MCF 10A (cell line): ENCODE measurements at places on chromosomes 12 and 14. TPM values are rescaled to one million over a fixed set of nuclear protein-coding genes. Genes with fewer than 3 reads are reported as not detected.

DNA sequence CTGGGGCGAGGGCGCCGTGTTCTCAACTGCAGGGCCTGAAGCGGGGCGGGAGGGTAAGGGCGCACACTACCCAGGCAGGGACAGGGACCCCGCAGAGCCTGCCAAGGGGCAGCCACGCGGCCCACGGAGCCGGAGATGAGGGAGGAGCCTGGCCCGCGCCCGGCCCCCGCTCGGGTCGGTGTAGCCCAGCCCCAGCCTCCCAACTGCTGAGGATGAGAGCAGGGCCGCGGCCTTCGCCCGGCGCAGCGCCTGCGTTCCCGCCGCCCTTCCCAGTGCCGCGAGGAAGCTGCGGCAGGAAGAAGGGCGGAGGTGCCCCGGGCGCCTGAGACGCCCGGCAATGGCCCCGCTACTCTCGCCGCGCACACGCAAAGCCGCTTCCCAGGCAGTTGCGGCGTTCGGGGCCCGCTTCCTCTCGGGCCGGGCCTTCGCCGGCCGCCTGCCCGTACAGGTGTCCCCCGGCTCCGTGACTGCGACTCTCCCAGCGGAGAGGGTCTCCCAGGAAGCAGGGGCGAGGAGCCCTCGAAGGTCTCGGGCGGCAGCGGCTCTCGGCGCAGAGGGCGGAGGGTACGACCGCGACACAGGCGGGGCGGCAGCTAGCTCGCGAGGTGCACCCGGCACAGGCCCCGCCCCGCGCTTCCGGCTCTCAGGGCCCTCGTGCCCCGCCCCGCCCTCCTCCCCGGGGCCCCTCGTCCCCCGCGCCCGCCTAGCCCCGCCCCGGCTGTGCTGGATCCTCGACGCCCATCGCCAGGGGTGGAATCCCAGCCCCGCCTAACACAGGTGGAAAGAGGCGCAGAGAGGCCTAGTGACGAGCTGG, 24.8 kb upstream of the YY1 start:
- peak overlapping the region; percentile 61 for H3K4me3 ChIP-seq
- peak; percentile 92 for DNase-seq
- peak overlapping the region; percentile 88 for H3K27ac ChIP-seq
- no peaks in the 10 kb centered on the region for H3K27me3 ChIP-seq

DNA sequence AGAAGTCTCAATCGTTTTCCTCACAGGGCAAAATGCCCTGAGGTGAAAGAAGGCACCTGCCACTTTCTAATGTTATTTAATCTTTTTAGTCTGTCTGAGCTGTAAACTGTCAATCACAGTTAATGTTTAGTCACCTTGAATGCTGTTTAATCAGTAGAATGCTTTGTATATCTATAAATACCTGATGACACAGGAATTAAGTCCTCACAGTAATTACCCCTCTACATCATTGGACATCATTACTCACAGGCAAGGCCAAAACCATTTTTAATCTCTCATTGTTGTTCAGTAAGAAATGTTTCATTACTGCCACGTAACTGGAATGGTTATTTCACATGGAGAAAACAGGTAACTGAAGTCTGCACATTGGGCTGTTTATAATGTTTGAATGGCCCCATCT, 178.8 kb downstream of the EXOC5 start:
- peaks cover 34% of the 10 kb centered on the region for H3K27me3 ChIP-seq
- no peaks in the 10 kb centered on the region for H3K36me3 ChIP-seq
- no peak for DNase-seq

DNA sequence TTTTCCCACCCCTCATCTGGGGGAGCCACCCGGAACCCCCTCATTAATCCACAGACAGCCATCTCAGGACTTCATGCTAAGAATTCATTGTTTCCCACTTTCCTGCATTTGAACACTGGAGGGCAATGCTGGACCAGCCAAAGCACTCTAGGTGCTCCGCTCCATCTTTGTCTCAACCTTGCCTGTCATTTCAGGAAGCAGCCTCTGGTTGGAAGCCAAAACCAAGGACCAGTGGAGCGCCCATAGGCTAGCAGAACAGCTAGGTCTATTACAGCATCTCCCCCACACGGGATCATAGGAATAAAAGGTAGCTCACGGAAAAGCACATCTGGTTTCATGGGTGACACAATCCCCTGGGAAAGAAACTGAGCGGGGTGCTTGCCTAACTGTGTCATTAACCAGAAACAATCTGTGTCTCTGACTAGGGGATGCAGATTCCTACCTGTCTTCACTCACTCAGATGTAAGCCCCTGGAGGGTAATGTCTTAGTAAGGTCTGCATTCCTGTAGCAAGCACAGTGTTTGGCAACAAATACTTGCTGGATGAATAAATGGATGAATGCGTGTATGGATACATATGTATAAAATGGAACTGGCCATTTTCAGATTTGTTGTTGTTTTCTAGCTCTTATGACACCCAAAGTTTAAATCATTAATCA, 197.0 kb downstream of the DAD1 start:
- H3K36me3 ChIP-seq = no peaks in the 10 kb centered on the region
- no peak overlapping the region for H3K27ac ChIP-seq
- DNase-seq = peak; percentile 76
- H3K27me3 ChIP-seq = peaks cover 11% of the 10 kb centered on the region

DNA sequence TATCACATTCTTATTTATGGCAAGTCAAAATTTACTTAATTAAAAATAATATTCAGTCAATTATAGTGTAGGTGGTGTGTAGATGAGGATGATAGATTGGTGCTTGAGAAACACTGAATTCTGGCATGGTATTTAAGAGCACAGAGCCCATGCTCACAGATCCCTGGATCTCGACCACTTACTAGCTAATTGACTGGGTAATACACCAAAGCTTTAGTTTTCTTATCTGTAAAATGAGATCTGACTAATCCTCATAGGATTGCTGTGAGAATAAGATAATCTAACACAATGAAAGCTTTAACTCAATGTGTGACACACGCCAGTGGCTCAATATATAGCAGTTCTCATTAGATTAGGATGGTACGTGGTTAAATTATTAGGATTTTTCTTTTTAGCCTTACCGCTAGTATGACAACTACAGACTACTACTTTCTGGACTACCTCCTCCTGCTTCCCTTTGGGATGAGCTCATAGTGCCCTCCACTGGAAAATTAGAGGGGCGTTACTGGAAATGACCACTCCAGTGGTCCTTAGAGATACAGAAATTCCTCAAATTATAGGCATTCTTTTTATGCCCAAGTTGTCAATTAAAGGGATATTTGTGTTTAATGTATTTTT, 482.8 kb upstream of the TBX3 start:
- peak; percentile 25 for DNase-seq
- H3K4me3 ChIP-seq = no peak overlapping the region
- no peaks in the 10 kb centered on the region for H3K27me3 ChIP-seq
- no peaks in the 10 kb centered on the region for H3K36me3 ChIP-seq

DNA sequence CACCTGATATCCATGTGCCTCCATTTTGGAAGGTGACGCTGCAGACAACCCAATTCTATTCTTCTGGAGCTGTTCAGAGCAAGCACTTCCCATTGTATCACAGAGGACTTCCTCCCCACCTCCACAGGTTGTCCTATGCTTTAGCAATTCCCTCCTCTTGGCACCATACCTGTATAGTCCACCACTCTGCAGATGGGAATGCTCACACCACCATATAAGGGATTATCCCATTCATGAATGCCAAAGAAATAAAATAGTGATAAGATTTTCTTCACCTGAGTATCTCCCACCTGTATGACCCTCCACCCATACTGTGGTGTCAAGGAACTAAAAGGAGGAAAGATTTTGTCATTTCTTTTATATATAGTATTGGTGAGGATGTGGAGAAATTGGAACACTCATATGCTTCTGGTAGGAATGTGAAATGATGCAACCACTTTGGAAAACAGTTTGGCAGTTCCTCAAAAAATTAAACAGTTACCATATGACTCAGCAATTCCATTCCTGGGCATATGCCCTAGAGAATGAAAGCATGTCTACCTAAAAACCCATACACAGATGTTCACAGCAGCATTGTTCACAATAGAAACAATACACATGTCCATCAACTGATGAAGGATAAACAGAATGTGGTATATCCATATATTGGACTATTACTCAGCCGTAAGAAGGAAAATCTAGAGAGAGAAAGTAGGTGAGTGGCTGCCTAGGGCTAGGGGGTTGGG, 75.2 kb downstream of the FIGNL2 start:
- DNase-seq = peak; percentile 88
- H3K36me3 ChIP-seq = no peaks in the 10 kb centered on the region
- H3K4me1 ChIP-seq = peaks cover 28% of the 10 kb centered on the region
- H3K27me3 ChIP-seq = no peaks in the 10 kb centered on the region
- H3K4me3 ChIP-seq = no peak overlapping the region

GRCh38 chr12:129186952-129187351, 333.7 kb downstream of the GLT1D1 start:
- H3K36me3 ChIP-seq = no peaks in the 10 kb centered on the region
- H3K4me1 ChIP-seq = no peaks in the 10 kb centered on the region
- H3K27me3 ChIP-seq = no peaks in the 10 kb centered on the region

- no peak overlapping the region for H3K27ac ChIP-seq
- no peaks in the 10 kb centered on the region for H3K36me3 ChIP-seq
- no peaks in the 10 kb centered on the region for H3K27me3 ChIP-seq
- H3K4me1 ChIP-seq = peaks cover 5% of the 10 kb centered on the region
Measured at GRCh38 chr14:38209572-38210557, 2.2 kb downstream of the SSTR1 start.

- H3K36me3 ChIP-seq = peaks cover 7% of the 10 kb centered on the region
- DNase-seq = no peak
- peak overlapping the region; percentile 63 for H3K27ac ChIP-seq
Measured at GRCh38 chr14:24368562-24369252, 723 bp downstream of the NFATC4 start.

DNA sequence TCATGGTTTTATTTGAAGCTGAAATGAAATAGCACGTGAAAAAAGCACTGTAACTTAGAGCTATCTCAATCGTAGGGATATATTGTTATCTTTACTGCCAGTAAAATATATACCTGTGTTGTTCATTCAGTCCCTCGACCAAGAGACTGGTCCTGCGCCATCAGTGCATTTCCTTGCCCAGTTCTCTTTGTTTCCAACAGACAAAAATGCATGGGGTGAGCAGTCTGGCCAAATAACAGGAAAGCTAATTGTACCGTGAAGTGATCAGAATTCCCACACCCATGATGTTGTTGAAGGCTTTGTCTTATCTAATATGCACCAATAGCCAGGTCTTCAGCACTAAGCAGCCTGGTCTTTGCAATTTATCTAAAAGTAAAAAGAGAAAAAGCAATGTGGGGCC, 477.1 kb upstream of the GARIN6 start:
- no peaks in the 10 kb centered on the region for H3K27me3 ChIP-seq
- no peak for DNase-seq
- no peaks in the 10 kb centered on the region for H3K36me3 ChIP-seq

DNA sequence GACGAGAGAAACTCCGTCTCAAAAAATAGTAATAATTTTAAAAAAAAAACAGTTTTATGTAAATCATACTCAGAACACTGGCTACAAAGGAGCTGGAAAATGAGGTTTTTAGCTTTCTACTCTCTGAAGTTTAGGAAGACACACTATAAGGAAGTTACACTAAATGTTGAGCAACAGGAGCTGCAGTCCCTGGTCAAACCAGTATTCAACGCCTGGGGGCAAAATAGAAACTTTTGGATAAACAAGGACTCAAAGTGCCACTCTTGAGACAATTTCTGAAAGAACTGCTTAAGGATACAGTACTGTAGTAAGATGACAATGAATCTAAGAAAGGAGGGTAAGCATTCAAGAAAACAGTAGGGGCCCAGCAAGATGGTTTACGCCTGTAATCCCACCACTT, 29.3 kb downstream of the ACTR6 start:
- no peak overlapping the region for H3K4me3 ChIP-seq
- H3K27ac ChIP-seq = no peak overlapping the region
- peaks cover 23% of the 10 kb centered on the region for H3K36me3 ChIP-seq
- DNase-seq = peak; percentile 86
- H3K27me3 ChIP-seq = no peaks in the 10 kb centered on the region

DNA sequence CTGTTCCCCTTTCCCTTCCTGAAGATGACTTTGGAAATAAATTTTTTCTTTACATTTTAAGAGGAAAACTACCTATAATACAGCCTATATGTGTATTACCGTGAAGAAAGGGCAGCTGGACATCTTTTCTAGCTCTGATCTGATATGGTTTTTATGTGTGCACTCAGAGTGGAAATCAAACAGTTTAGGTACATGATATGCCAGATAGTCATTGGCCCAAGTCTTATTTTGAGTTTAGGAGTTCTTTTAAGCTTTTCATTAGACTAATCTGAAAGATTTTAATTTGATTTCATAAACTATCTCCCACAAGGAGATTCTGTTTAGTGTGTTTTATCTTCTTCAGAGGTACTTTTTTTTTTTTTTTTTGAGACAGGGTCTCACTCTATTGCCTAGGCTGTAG, 48.8 kb downstream of the KIAA0586 start:
- no peak overlapping the region for H3K4me3 ChIP-seq
- no peaks in the 10 kb centered on the region for H3K4me1 ChIP-seq
- no peak for DNase-seq

GRCh38 chr12:71492604-71493003, 53.0 kb downstream of the LGR5 start:
- H3K4me3 ChIP-seq = no peak overlapping the region
- H3K27me3 ChIP-seq = no peaks in the 10 kb centered on the region
- H3K4me1 ChIP-seq = no peaks in the 10 kb centered on the region

- H3K4me3 ChIP-seq = no peak overlapping the region
- no peak for DNase-seq
- H3K36me3 ChIP-seq = peaks cover 4% of the 10 kb centered on the region
- peaks cover 50% of the 10 kb centered on the region for H3K4me1 ChIP-seq
- no peaks in the 10 kb centered on the region for H3K27me3 ChIP-seq
- H3K27ac ChIP-seq = peak overlapping the region; percentile 81
Measured at GRCh38 chr14:74577247-74577947, 34.6 kb downstream of the LTBP2 start.

DNA sequence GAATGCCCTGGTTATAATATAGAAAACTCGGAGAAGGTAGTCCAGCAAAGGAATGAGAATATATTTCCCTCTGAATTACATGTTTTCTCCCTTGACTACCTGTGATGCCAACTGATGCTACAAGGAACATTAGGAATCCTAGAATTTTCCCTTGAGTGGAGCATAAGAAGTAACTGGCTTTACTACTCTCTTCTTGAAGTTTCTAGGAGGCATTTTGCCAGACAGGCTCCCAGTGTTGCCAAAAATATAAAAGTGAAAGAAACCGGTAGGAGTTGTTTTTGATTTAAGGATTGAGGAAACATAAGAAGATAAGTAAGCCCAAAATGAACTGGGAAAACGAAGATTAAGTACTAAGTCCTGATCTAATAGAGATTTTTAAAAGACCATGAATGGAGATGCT, 693.4 kb downstream of the NOVA1 start:
- no peak overlapping the region for H3K27ac ChIP-seq
- H3K4me1 ChIP-seq = no peaks in the 10 kb centered on the region

GRCh38 chr14:49908433-49908782, 15.5 kb downstream of the ARF6 start:
- no peak for DNase-seq
- peak overlapping the region; percentile 97 for H3K27ac ChIP-seq
- H3K27me3 ChIP-seq = no peaks in the 10 kb centered on the region
- H3K4me3 ChIP-seq = peak overlapping the region; percentile 51
- no peaks in the 10 kb centered on the region for H3K36me3 ChIP-seq

The SERPINA10 gene
- total RNA-seq = not detected in 2 replicates

The LBHD2 gene
- total RNA-seq = not detected in 2 replicates

The DNAJC22 gene
- 0.25 and 0.33 TPM in 2 replicates for total RNA-seq

The ESPL1 gene
- total RNA-seq = 9.8 and 12.1 TPM in 2 replicates

The SLC48A1 gene
- total RNA-seq = 19.4 and 20.2 TPM in 2 replicates

The CLEC1A gene
- total RNA-seq = not detected in 2 replicates

The GZMB gene
- not detected in 2 replicates for total RNA-seq

The TAS2R30 gene
- total RNA-seq = 1.9 and 2.1 TPM in 2 replicates

The PIWIL1 gene
- not detected in 2 replicates for total RNA-seq

The CD4 gene
- total RNA-seq = not detected in 2 replicates

The STXBP6 gene
- total RNA-seq = not detected in 2 replicates

The DAO gene
- not detected in 2 replicates for total RNA-seq
